ENCODE measurements at places on chromosomes 4 and X. TPM values are rescaled to one million over a fixed set of nuclear protein-coding genes. Genes with fewer than 3 reads are reported as not detected.

GRCh38 chr4:139844057-139844456, 178.4 kb downstream of the MGST2 start:
- DNase-seq: no peak

DNA sequence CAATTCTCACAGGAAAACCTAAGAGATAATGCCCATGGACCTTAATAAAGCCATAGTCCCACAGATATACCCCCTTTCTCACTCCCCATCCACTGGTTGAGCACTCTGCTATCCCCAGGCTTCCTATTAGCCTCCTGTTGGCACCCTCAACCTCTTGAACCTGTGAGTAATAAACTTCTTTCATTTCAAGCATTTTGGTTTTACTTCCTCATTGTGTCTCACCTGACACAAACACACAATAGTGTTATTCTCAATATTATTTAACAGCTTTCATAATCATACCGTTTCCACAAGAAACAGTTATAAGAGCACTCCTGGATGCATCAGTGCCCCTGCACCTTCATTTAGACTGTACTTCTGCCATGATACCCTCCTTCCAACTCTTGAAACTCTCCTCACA, 56.8 kb downstream of the TRPC5 start:
- DNase-seq: no peak

DNA sequence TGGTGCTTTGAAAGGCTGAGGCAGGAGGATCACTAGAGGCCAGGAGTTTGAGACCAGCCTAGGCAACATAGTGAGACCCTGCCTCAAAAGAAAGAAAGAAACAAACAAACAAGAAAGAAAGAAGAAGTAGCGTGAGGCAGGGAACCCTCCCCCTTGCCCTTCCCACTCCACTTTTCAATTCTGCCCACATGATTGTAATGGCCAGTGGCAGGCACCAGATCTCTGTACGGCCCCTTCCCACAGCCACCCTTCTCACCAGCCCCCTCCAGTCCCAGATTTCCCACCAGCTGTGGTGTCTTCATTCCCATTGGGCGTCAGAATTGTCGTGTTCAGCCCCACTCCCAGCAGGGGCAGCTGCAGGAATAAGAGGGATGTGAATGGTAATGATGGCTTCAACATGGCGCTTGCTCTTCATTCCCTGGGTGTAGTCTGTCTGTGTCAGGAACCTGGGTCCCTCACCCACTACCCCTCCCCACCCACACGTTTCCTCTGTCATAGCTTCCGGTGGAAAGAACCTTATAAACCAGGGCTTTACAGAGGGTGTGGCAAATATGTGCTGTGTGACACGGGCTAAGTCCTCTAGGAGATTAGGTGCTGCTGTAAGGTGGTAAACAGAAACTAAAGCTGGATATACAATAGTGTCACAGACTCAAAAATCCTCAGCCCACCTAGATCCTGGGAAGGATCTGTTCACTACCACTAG, at the start of gene IL2RG:
TSS of gene IL2RG (minus strand) at position 437 of the 703 bp plus-strand sequence. CDS start at position 399, 38 bp downstream.
- no peak for DNase-seq

DNA sequence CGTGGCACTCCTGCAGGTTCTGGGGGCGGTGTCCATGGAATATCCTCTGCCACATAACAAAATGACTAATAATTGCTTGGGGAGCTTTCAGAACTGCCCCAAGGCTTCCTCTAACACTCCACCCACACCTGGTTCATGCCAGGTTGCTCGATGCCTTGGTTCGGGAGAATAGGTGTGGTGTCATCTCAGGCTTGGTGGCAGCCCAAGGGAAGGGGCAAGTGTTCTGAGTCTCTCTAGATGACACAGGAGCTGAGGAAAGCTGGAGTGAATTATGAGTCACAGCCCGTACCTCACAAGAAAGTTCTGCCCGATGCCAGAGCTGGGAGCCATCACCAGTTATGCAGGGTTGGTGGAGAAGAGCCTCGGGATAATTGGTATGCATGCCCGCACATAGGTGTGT, 14.7 kb downstream of the FTSJ1 start:
- DNase-seq: no peak

DNA sequence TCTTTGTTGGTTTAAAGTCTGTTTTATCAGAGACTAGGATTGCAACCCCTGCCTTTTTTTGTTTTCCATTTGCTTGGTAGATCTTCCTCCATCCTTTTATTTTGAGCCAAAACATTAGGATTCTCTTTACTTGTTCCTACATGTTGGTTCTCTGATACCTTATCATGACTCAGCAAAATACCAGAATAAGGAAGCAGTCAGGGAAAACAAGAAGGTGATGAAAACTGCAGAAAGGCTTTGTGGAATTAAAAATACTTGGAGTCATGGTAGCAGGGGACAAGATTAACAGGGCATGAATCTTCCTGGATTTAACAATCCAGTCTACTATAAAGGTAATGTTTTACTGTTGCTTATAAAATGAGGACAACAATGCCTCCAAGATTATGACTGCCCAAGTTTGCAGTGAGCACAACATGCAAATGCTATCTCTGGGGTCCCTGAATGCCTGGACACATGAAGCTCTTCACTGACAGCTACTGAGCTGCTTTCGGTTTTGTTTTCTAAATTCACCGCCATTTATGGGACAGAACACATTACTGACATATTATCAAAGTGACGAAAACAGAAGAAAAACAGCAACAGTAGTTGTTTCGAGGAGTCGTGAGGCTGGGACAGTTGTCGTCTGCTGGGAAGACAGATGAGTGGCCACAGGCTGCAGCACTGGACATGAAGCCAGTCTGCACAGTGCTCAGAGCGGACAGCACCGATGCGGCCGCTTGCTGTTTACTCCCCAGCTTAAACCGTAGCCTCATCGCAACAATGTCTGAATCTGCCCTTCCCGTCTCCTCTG, 174.5 kb upstream of the DKK2 start:
- DNase-seq: no peak

GRCh38 chrX:124421898-124422655, 75.7 kb downstream of the SH2D1A start:
- DNase-seq: no peak

Gene LUZP4
- not detected for polyA plus RNA-seq

GRCh38 chr4:11821772-11822430, 393.2 kb upstream of the HS3ST1 start:
- no peak for DNase-seq

Gene KLB
- polyA plus RNA-seq: 0.11 TPM

Gene CACNA1F
- 0.23 TPM for polyA plus RNA-seq

- DNase-seq: no peak
Observed at GRCh38 chr4:118175506-118175905, 141.2 kb downstream of the NDST3 start.

DNA sequence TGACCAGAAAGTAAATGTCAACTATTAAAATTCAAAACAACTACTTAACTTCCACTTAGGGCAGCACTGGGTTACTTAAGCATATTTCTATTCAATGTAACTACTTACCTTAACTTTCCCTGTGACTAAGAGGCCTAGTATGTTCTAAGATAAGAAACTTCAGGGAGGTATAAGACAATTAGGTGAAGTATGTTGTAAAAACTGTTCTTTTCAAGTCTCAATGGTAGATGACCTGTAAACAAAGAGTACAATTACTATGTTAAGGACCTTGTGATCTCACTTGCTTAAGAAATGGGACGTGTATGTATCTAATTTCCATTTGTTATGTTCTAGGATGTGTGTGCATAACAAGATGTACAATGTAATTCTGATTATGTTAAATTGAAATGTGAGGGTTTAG, 960.5 kb downstream of the CCSER1 start:
- no peak for DNase-seq

Gene AMBN
- 0.87 TPM for polyA plus RNA-seq

DNA sequence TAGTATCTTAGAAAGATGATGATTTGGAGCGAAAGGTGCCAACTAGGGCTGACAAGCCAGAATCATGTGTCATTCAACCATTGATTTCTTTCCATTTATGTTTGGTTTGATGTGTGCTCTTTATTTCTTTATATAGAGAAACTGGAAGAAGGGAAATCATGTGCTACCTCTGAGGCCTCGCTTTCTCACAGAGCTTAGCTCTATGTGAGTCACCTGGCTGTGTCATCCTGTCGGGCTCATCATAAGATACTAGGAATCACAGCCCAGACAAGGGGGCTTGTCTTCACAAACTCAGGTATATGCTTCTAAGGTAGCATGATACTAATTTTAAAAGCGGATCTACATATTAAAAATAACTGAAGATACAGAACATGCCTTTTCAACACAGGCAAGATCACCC, 81.7 kb upstream of the GPM6B start:
- DNase-seq: no peak

DNA sequence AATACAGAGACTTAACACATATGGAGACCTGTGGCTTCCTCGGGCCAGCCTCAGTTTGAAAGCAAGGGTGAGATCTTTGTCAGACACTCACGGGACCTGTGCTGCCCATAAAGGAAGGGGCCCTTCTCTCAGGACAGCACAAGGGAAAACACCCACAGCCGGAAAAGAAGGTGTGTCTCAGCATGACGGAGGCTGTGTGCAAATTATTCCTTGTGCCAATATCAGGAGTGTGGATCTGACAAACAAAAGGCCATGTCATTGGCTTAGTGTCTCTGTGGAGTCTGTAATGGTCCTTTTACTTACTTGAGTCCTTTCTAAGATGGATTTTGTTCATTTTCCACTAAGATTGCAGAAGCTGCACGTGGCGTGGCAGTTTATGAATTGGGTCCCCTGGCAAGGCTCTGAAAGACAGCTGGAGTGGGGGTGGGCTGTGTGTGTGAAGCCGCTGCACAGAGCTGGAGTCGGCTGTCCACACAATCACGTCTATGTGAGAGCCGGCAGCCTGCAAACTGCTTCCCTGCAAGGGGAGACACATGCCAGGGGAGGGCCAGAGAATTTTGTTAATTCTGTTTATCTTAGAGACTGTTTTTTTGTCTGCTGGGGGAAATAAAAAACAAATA, 1.9 kb downstream of the ENPP6 start:
- DNase-seq: no peak

Gene SLC10A3
- polyA plus RNA-seq: 25.0 TPM

GRCh38 chrX:70439016-70439415, 5.6 kb upstream of the DLG3 start:
- DNase-seq: no peak

- DNase-seq: no peak
Observed at GRCh38 chrX:115564243-115564642, 3.3 kb downstream of the PLS3 start.

Gene NEUROG2
- polyA plus RNA-seq: not detected

GRCh38 chr4:107931775-107932321, 499 bp downstream of the CYP2U1 start:
- DNase-seq: peak; percentile 3

DNA sequence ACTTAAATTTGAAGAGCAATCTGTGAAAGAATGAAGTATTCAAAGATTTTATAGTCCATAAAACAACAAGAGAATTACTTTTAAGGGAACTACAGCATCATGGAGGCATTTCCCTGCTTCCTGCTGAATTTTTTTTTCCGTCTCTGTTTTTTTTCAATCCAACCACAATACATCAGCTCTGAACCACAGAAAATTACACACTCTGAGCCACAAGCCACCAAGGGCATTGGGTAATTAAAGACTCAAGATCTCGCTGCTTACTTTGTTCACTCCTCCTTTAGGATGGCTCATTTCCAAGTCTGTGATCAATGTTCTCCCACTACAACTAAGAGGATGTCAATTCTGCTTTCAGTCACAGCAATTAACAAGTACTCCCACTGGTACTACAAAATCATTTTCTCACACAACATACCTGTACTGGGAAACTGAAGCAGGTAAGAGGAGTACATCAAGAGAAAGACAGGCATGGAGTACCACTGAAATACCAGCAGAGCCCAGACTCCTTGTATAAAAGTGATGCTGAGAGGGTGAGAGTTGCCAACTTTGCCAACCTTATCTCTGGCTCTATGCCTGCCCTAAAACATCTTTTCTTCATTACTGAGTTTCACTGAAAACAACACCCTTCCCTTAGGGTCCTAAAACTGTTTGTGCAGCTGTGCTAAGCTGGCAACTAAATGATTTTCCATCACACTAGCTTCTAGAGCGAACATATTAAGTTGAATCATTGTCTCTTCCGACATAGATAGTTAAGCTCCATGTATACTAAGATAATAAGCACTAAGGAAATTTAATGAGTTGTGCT, 105.8 kb upstream of the MAGEB18 start:
- DNase-seq: no peak

- DNase-seq: no peak
Observed at GRCh38 chr4:7944599-7945220, 5.0 kb upstream of the AFAP1 start.

Gene RAB41
- polyA plus RNA-seq: 1.0 TPM

GRCh38 chr4:37666625-37667071, 19.5 kb downstream of the RELL1 start:
- no peak for DNase-seq

DNA sequence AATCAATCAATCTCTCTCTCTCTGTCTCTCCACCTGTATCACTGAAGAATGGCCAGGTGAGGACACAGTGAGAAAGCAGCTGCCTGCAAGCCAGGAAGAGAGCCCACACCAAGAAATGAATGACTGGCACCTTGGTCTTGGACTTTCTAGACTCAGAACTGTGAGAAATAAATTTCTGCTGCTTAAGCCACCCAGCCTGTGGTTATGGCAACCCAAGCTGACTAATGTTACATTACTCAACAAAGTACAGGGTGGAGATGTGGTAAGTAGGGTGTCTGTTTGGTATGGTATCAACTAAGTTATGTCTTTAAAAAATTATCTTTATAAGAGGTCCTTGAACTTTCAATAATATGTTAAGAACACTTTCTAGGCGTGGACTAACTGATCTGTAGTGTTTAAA, 159.3 kb downstream of the EPHA5 start:
- DNase-seq: no peak

Gene PABPC5
- 5.1 TPM for polyA plus RNA-seq

GRCh38 chrX:94977562-94977961, 1303.6 kb downstream of the FAM133A start:
- DNase-seq: no peak

- no peak for DNase-seq
Observed at GRCh38 chrX:77450996-77451395, 3.8 kb downstream of the FGF16 start.

Gene RBM46
- 0.06 TPM for polyA plus RNA-seq

DNA sequence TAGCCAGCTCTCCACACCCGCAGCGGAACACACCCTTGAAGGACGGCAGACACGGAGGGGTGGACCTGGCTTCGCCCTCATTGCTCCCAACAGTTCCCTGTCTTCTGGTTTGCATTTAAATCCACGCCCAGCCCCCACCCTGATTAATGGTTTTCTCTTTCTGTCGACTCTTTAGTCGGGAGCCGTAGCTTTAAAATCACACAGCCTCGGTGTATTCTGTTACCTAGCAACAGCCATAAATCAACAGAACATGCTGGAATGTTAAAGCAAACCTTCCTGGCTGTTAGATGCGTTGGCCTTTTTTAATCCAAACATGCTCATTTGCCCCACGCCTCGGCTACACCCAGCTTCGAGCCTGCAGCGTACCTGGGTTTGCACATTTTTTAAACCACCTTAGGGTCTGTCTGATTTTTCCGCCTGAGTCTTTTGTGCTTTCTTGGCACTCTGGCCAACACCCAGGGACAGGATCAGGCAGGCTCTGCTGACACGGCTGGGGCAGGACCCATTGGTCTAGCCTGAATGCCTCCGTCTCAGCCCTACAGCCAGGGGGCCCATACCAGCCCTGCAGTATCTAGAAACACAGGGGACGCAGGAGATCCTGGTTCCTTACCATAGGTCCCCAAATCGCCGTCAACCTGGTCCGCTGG, 21.4 kb upstream of the PPP2R2C start:
- DNase-seq: peak; percentile 18

- DNase-seq: peak; percentile 44
Observed at GRCh38 chr4:73729534-73730165, 10.7 kb upstream of the CXCL8 start.

- DNase-seq: no peak
Observed at GRCh38 chr4:548976-549375, 27.1 kb downstream of the TMEM271 start.

Data from left renal cortex interstitium (tissue), 4 donors.